CD8-positive, alpha-beta memory T cell (primary cell): ENCODE measurements at places on chromosomes 11 and 22.

GRCh38 chr11:73963861-73964260 lies 13.0 kb downstream of the DNAJB13 start:
- no peak for DNase-seq

DNA sequence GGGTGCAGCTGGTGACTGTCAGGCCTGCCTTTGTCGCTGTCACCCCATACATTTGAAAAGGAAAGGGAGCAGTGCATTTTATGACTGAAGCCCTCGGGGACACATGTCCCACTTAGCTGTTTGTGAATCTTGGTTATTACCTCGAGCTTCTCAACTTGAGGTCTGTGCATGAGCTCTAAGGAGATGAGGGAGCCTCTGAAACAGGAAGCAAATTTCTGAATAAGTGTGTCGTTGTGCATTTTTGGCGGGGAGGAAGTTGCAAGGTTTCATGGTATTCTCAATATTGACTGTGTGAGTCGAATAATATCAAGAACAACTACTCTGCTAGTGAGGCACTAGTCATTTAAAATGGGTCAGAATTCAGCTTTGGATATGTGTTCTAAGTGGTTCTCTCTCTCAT lies 149.7 kb upstream of the PLET1 start:
- DNase-seq: no peak

- no peak for DNase-seq
These were observed 31.8 kb upstream of the HSPA8 start for GRCh38 chr11:123093739-123094138.

GRCh38 chr11:133621611-133622010 lies 89.3 kb upstream of the OPCML start:
- DNase-seq: no peak

DNA sequence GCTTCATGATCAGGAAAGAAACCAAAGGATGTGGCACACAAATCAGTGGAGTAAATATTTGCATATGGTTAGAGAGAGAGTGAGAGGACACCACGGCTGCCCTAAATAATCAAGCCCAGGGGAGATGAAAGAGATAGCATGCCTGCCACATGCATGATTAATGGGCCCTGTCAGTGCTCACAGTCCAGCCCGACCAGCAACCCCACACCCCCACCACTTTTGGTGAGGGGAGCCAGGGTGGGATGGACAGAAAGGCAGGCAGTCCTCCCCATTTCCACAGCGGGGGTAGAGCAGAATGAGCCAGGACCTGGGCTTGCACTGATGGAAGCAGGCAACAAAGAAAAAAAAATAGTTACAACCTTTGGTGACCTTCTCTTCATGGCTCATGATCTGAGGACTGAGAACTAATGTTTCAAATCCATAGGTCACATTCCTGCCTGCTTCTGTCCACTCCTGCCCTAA lies 545.0 kb downstream of the ETS1 start:
- DNase-seq: no peak

GRCh38 chr11:16953663-16954062 lies 60.6 kb downstream of the PLEKHA7 start:
- DNase-seq: no peak

- DNase-seq: no peak
These were observed 6.7 kb upstream of the TRIM44 start for GRCh38 chr11:35655856-35656255.

GRCh38 chr11:118441770-118442275 lies 5.5 kb downstream of the KMT2A start:
- DNase-seq: no peak

DNA sequence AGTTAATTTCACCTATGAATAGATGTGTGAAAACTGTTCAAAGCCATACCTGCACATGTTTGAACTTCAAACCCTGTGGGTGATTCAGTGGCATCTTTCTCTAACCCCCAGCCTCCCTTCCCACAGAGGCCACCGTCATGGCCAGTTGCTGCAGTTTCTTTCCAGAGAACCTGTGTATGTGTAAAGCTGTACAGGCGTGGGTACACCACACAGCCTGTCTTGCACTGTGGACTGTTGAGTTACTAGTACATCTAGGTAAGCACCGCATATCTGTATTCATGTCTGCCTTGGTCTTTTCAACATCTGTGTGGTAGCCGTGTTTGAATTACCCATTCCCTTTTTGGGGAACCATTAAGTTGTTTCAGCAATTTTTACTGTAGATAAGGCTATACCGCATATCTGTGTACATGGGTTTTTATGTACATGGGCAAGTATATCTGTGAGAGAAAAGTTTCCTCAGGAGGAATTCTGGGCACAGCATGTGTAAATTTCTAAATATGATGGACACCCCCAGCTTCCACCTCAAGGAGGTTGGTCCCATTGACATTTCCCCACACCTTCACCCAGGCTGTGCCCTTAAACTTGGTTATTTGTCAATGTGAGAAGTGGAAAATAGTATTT lies 13.9 kb downstream of the NEAT1 start:
- no peak for DNase-seq
